GM04504 (cell line): ENCODE measurements at places on chromosomes 3 and 15.

DNA sequence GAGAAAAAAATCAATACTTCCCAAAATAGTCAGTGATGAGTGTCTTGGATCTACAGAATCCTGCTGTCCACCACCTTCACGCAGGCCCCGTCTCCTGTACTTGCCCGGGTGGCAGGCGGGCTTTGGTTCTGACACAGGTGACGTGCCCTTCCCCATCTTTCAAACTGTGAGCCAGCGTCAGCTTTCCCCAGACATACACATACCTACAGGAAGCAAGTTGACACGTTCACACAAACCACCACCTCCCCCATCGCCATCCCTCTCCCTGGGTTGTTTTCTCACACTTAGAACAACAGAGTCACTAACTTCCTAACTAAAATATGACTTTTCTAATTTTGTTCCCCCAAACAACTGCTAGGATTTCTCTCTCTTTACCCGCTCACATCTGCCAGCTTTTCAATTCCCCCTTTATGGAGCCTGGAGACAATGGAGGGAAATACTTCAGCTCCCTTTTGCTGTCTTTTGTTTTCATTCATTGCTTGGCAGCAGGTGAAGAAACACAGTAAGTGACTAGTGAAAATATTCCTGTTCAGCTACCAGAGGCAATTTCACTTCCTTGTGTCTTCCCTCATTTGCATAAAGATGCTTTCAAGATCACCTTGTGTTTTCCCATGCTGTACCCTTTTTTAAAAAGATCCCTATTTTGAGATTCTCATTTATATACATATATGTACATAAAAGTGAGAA lies 248.3 kb downstream of the SLCO3A1 start:
- no peak for DNase-seq

GRCh38 chr3:56894881-56895431 lies 93.2 kb upstream of the ARHGEF3 start:
- DNase-seq, result no peak

DNA sequence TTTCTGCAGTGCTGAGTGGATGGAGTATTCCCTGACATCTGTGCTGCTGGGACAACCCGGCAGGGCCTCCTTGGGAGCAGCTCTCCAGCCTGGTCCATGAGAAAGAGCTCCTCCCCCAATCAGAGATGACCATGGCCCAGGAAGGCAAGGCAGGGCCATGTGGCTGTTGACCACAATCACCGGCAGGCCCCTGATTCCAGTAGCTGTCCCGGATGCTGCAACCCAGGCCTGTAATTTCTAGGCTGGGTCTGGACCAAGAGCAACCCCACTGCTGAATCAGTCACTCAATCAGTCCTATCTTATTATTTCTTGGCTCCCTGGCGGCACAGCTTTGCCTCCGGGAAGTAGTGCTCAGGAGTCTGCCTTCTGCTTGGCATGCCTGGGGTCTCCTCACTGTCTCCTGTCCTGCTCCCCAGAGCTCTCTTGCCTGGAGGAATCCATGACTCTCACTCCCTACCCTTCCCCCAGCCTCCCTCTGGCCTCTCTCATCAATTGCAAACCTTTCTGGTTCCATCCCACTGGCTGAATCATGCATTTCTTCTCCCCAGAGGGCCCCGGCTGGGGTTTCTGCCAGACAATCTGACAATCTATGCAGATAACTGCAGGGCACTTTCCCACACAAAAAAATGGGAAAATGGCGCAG lies 32.6 kb upstream of the ITGA11 start:
- DNase-seq, result no peak

DNA sequence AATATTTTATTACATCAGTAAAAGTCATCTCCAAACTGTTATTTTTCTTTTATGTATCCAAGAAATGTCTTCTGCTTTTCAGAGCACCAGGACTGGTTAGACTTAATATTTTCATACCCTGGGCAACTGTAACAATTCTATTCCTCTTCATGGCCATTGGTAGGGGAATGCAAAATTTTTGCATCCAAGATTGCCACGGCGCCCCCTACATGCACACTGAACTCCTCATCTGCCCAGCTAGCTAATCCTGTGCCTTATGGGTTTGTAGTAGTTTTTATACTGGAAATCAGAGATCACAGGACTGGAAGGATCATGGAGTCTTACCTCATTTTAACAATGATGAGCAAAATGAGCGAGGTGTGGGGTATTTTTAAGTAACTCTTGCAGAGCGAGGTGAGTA lies 74.2 kb downstream of the CRTC3 start:
- no peak for DNase-seq

DNA sequence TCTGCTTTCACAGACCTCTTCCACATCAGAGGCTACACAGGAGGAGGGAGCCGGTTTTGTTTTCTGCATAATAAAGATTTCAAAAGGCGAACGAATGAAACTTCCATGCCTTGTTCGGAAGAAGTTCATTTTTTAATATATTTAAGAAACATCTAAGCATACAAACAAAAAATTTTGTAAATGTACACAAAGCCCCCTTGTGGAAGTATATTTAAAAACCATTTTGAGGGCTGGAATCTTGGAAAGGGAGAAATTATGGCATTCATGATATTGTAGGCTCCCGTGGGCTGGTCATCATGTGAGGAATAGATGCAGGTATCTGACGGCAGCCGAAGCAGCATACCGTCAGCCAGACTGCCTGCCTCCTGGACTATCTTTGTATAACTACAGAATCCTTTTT lies 90.4 kb downstream of the MECOM start:
- DNase-seq, result no peak

GRCh38 chr3:143514109-143514508 lies 334.2 kb downstream of the SLC9A9 start:
- DNase-seq, result no peak

GRCh38 chr3:160012108-160012507 lies 23.5 kb downstream of the IL12A start:
- DNase-seq, result no peak

- DNase-seq, result no peak
Measured at GRCh38 chr15:39579487-39580116, 1.3 kb upstream of the THBS1 start.

DNA sequence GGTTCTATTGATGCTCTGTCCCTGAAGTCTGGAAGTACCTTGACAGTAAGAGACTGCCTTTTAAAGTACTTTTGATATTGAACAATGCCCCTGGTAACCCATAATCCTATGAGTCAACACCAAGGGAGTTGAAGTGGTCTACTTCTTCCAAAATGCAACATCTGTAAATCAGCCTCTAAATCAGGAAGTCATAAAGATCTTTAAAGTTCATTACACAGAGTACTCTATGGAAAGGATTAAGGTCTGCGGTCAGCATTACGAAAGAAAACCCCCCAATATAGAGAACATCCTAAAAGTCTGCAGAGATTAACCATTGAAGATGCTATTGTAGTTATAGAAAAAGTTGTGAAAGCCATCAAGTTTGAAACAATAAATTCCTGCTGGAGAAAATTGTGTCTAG lies 52.7 kb upstream of the CMC1 start:
- no peak for DNase-seq

- DNase-seq, result no peak
Measured at GRCh38 chr3:186931532-186932280, 1.4 kb downstream of the ST6GAL1 start.

DNA sequence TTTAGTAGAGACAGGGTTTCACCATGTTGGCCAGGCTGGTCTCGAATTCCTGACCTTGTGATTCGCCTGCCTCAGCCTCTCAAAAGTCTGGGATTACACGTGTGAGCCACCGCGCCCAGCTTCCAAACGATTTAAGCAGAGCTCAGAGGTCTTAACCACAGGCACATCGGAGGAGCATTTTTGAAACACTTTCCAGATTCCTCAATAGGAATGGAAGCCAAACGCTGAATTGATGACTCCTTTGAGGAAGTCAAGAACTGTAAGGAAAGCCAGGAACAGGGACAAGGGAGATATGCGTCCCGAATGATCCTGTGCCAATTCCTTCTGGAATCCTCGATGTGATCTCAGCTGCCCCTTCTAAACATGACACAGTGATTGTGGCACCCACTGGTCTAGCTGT lies 40.0 kb downstream of the TRH start:
- peak; percentile 7 for DNase-seq

DNA sequence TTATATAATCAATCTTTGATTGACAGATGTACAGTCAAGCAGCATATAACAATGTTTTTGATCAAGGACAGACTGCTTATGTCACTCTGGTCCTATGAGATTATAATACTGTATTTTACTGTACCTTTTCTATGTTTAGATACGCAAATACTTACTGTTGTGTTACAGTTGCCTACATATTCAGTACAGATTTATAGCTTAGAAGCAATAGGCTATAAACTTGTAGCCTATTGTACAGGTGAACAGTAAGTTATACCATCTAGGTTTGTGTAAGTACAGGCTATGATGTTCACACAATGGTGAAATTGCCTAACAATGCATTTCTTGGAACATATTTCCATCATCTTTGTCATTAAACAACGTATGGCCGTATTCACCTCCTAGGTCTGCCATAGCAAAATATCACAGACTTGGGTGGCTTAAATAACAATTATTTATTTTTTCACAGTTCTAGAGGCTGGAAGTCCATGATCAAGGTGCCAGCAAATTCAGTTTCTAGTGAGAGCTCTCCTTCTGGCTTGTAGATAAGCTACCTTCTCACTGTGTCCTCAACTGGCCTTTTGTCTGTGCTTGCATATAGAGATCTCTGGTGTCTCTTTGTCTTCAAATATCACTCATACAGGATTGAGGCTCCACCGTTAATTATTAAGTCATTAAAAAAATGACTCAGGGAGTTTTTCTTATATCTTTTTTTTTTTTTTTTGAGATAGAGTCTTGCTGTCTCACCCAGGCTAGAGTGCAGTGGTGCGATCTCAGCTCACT lies 89.1 kb downstream of the EBLN2 start:
- no peak for DNase-seq

- no peak for DNase-seq
Measured at GRCh38 chr15:37536967-37537605, 397.4 kb upstream of the TMCO5A start.

DNA sequence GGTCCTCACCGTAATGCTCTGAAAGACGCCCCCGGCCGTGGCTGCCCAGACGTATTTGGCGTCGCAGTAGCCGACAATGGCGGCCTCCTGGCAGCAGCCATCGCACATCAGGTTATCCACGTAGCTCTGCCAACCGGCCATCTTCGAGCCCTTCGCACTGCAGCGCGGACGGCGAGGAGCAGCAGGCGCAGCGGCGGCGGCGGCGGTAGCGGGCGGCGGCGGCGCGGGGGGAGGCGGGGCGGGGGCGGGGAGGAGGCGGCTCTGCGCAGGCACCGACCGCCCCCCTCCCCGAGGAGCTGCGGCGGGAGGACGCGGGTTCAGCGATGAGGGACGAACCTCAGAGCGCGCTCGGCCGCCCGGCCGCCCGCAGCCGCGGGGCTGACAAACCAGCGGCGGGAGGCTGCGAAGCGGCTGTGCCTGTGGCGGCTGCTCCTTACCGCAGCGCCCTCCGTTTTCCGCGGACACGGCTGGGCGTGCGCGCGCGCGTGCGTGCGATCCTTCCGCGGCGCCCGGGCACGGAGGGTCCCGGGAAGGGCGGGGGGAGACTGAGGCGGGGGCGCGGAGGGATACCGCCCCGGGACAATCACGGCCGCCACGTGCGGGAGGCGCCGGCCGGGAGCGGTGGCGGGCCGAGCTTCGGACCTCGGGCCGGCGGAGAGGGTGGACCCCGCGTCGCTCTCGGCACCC lies at the start of gene PFN2:
PFN2 (minus strand) TSS at position 180 of the 687 bp plus-strand sequence; CDS start at position 141, 39 bp downstream.
- peak; percentile 53 for DNase-seq

- no peak for DNase-seq
Measured at GRCh38 chr3:38648659-38649499, 608 bp downstream of the SCN5A start.

GRCh38 chr3:108602249-108602934 lies 12.9 kb downstream of the DZIP3 start:
- DNase-seq, result no peak

DNA sequence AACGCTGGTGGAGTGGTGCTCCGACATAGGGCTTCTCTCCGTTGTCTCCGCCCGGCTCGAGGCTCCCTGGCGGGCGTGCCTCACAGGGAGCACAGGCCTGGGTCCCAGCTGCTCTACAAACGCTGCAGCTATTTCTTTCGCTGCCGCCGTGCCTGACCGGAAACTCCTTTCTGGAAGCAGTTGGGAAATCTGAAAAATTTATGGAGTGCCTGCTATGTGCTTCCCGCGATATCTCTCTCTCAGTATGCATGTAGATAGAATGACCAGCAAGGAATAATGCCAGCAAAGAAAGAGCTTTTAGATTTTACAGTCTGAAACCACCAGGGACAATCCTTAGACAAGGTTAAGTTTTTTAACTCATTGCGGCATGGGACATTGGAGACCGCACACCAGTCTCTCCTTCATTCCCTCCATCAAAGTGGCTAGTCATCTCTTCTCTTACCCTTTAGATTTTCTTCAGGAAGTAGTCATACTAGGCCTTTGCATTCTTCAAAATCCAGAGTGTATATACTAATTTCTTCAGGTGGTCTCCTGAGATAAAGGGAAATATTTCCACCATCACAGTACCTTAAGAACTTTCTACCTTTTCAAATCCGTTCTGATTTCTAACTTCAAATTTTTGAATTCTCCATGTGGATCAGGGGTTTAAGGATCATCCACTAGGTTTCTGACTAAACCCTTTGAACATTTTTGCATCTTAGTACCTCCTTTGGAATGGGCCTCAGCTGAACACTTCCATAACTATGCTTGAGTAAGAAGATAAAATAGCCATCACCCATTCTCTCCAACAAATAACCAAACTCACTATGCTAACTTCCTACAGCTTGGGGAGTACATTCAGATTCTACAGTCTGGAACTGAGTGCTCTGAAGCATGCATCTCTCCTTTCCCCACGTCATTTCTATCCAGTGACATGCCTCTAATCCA lies 1.1 kb upstream of the NPHP3 start:
- DNase-seq, result no peak

DNA sequence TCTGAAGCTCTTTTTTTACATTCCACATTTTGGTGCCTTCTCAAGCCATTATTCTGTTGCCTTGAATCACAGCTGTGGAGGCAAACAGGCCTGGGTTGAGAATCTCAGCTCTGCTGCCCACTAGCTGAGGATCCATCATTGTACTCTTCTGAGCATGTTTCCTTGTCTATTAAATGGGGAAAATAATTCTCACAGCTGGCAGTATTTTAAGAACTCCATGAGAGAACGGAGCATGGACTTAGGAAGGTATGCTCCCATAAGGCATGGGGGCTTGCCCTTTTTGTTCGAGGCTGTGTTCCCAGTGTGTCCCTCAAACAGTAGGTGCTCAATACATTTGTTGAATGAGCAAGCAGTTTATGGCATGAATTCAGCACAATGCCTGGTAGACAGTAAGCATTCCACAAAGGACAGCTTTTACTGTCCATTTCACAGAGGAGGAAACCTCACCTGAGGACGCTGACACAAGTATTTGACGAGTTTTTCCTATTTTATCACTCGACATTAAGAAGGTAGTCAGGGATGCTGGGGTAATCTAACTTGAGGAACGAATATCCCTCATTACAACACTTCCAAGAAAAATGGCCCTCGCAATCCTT lies 2.1 kb upstream of the PTPRG start:
- no peak for DNase-seq

GRCh38 chr3:14803981-14804834 lies 14.6 kb upstream of the FGD5 start:
- no peak for DNase-seq
